ENCODE measurements at places on chromosomes 7 and 10.

DNA sequence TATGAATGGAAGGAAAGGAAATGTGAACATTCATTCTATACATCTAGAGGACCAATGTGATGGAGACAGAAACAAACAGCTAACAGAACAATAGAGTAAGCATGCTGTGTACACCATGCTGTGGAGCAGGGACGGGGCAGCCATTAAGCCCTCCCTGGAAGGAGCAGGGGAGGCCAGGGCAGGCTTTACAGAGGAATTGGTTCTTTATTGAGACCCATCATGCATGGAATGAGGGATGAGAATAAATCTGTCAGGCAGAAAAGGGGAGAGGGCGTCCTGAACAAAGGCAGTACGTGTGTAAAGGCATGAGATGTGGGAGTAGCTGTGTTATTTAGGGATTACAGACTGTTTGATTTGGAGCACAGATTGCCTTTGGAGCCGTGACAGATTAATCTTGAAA, 35.2 kb downstream of the STK17A start:
- no peak for DNase-seq

- peak; percentile 22 for DNase-seq
Measured at GRCh38 chr10:930625-931325, 730 bp downstream of the LARP4B start.

DNA sequence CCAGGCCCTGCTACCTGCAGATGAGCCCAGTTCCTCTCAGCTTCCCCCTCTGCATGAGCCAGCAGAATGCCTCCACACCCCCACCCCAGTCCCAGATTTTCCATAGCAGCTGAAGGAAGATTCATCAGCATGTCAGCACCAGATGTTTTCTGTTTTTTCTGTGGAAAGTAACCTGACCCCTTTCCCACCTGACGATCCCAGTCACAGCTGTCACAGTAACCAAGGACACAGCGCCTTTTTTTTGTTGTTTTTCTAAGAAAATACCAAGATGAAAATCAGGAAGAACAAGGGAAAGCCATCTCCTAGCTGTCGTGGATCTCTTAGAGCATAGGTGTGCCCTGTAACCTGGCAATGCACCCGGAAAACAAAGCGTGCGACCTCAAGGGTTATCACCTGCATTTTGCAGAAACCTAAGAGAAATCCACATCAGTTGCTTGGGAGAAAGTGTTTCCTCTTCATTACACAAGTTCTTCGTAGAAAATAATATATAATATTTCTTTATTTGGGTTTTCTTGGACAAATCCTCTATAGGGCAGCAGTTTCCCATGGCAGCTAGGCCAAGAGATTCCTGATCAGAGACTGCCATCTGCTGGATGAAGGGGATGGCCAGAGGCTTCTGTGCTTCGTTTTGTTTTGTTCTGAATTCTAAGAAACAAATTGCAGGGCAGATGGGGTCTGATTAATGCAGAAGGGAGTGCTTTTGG, 401.9 kb downstream of the TNS3 start:
- peak; percentile 92 for DNase-seq

DNA sequence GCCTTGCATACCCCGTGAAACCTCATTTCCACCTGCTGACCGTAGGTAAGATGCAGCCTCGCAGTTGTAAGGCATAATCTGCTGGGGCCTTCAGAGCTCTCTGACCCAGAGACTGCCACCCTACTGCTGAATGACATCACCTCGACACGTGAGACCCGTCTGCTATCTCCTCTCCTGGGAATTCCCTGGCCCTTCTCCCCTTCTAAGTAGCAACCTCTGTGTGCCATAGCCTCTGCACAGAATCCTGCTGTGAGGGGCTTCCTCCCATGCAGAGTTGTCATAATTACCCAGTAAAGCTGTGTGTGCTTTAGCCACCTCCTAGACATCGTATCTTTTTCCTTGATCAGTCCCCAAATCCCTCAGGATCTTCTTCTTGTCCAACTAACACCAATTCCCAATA, 106.7 kb downstream of the CACNB2 start:
- DNase-seq = no peak

GRCh38 chr10:126099366-126099765, 203.0 kb downstream of the FANK1 start:
- no peak for DNase-seq

Data from SJCRH30 (cell line).